Esophagus squamous epithelium (tissue), 5 donors: ENCODE measurements at places on chromosomes 13 and 19.

GRCh38 chr19:7856109-7856591 lies 18.0 kb downstream of the PRR36 start:
- no peak for DNase-seq

GRCh38 chr19:27647423-27647822 lies 1565.5 kb downstream of the UQCRFS1 start:
- no peak for DNase-seq

- DNase-seq: no peak
These were observed 17.3 kb downstream of the SBK2 start for GRCh38 chr19:55519451-55520311.

DNA sequence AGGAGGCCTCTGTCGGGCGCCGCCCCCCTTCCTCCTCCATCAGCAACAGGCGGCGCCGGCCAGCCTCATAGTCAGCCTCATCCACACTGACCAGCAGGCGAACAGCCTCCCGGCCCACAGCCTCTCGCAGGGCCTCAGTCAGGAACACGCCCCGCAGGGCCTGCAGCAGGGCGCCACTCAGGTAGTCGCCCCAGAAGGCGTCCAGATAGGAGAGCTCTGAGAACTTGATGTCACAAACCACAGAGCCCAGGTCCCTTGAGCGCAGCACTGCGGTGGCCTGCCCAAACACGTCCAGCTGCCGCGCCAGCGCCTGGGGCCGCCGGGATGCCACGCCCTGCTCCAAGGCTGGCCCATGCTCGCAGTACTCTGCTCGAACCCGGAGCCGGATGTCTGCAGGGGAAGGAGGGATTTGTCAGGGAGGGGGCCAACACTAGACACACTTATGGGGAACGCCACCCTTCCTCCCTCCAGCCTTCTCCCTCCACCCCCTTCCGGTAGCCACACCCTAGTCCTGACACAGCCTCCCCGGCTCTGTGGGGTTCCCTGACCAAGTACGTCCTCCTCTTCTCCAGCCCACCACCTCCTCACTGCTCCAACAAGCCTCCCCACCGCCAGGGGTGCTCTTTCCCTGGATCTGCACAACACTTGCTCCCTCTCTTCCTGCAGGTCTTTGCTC lies 17.9 kb downstream of the DEDD2 start:
- no peak for DNase-seq

DNA sequence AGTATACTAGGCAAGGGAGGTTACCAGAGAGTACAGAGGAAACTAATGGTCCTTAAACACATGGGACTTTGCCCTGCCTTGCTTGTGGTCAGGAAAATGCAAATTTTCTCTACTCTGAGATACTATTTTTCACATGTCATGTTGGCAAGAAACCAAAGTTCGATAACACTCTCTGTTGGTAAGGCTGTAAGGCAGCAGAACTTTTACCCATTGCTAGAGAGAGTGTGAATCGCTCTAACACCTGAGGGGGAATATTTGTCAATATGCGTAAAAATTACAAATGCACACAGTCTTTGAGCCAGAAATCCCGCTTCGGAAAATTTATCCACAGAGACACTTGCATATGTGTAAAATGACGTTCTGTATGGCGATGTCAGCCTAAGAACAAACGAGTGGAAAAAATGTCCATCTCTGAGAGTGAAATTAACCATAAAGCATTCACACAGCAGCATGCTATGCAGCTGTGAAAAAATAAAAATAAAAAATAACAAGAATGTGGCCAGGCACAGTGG lies 9.5 kb upstream of the RFX1 start:
- DNase-seq: no peak

DNA sequence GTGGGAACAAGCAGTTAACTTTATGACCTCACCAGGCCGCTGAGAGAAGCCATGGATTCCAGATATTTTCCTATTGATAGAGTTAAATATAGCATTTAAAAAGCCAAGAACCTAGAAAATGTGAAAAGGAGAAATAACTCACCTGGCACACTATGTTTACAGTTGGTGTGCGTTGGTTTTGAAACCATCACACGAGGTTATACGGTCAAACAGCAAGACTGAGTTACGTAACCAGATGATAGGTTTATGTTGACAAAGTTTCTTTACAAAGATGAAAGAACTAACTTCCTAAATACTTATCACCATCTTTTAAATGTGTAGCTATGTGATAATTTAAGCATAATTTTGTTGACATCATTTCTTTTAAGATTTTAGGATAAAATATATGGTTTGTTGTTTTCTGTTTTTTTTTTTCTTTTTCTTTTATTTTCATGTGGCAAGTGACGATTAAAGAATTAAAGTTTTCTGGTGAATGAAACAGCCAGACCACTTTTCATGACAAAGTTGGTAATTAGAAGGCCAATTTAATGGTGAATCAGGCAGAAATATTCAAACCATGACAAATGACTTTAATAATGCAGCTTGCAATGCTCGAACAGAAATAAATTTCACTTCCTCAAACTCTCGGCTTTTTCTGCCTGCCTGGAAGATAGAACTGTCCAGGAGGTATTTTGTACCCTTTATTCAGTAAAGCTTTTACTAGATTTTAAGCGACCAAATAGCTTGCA lies 339.1 kb upstream of the OBI1 start:
- DNase-seq: no peak

- no peak for DNase-seq
These were observed 738.5 kb downstream of the DIAPH3 start for GRCh38 chr13:59425211-59425741.

- no peak for DNase-seq
These were observed 120.5 kb downstream of the SLC7A1 start for GRCh38 chr13:29474991-29475390.

DNA sequence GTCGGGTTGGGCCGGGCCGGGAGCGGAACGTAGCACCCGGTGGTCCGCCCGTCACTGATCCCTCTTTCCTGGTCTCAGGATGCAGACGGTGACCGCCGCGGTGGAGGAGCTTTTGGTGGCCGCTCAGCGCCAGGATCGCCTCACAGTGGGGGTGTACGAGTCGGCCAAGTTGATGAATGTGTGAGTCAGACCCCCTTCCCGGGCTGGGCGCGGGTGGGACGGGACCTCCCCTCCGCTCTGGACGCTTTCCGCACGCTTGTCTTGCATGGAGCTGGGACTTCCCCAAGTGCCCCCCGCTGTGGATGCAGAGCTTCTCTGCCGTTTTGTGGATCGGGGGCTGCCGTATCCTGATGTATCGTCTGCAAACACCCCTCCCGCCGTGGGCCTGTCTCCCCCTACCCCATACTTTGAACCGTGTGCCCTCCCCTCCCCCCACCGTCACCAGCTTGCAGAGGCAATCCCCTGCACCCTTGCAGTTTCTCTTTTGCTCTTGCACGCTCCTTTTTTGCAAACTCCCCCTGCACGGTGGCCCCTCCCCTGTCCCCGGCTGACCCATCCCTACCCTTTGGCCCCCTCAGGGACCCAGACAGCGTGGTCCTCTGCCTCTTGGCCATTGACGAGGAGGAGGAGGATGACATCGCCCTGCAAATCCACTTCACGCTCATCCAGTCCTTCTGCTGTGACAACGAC lies 669 bp downstream of the GADD45B start:
- no peak for DNase-seq

DNA sequence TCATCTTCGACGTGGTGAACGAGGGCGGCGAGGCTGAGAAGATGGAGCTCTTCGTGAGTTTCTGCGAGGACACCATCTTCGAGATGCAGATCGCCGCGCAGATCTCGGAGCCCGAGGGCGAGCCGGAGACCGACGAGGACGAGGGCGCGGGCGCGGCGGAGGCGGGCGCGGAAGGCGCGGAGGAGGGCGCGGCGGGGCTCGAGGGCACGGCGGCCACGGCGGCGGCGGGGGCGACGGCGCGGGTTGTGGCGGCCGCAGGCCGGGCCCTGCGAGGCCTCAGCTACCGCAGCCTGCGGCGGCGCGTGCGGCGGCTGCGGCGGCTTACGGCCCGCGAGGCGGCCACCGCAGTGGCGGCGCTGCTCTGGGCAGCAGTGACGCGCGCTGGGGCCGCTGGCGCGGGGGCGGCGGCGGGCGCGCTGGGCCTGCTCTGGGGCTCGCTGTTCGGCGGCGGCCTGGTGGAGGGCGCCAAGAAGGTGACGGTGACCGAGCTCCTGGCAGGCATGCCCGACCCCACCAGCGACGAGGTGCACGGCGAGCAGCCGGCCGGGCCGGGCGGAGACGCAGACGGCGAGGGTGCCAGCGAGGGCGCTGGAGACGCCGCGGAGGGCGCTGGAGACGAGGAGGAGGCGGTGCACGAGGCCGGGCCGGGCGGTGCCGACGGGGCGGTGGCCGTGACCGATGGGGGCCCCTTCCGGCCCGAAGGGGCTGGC lies 52.6 kb downstream of the MAP4K1 start:
- no peak for DNase-seq

GRCh38 chr13:21427741-21428140 lies 31.4 kb downstream of the ZDHHC20 start:
- no peak for DNase-seq

DNA sequence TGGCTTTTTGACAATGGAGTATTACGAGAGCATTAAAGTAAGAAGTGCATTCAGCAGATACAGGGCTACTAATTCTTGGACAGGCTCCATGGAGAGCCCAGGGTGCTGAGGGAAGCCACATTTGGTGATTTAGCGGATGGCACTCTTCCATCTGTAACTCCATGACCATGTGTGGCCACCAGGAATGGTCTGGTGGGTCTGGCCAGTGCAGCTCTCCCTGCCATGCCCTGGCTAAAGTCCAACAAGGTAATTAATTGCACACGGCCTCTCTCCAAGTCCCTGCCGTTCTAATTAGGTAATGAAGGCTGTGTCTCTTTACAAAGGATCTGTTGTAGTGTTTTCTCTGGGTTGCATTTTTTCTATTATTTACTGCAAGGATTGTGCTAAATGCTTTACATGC lies 4.3 kb upstream of the ZFR2 start:
- DNase-seq: no peak

DNA sequence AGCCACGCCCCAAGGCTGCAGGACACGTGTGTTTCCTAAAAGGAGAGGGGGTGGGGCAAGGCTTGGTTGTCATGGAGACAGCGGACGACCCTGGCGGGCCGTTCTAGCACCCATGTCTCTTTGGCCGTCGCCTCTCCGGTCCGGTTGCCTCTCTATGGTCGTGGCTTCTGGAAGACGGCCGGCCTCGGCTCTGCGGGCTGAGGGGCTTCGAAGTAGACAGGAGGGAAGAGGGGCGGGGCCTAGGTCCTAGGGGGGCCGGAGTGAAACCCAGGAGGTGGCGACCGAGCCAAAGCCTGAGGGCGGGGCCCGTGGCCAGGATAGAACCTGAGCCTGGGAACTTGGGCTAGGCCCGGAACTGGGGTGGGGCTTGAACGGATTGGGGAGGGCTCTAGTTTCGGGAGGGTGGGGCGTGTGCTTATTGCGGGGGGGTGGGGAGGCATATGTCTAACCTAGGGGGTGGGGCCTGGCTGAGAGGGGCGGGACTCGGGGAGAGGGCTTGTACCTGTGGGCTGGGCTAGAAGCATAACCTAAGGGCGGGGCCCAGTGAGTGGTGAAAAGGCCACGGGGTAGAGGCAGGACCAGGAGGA lies 750 bp upstream of the SLC27A1 start:
- peak; percentile 96 for DNase-seq

- DNase-seq: no peak
These were observed 12.1 kb upstream of the MYCBP2 start for GRCh38 chr13:77338961-77339401.

DNA sequence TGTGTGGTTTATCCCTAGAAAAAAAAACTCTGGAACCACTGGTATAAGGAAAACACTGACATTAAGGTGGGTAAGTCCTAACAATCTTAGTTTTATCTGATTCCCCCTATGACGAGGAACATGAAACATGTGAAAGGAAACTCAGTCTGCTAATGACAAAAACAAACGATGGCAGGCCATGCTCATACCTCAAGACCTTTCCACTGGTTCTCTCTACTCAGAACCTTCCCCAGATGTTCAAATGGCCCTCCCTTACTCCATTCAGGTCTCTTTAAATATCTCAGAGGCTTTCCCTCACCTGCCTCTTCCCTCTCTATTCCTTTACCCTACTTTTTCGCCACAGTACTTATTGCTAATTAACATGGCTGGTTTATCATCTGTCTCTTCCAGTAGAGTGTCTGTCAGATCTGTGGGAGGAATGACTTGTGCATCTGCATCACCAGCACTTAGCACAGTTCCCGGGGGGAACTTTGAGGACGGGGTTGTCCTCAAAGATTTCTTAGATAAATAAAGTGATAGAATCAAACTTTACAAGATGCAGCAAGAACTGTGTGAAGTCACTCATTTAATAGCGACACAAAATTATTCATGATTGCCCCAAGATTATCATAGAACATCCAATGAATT lies 1.5 kb downstream of the TUBGCP3 start:
- DNase-seq: no peak

GRCh38 chr13:63517371-63517770 lies 2101.7 kb upstream of the PCDH20 start:
- no peak for DNase-seq

DNA sequence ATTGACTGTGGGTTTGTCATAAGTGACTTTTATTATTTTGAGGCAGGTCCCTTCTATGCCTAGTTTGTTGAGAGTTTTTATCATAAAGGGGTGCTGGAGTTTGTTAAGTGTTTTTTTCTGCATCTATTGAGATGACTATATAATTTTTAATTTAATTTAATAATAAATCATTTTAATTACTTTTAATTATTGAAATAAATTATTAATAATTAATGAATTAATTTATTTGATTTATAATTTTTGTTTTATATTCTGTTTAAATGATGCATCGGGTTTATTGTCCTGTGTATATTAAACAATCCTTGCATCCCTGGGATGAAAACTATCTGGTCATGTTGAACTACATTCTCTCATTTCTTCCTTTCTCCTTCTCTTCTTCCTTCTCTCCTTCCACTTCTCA lies 1352.2 kb upstream of the PRR20A start:
- DNase-seq: no peak

DNA sequence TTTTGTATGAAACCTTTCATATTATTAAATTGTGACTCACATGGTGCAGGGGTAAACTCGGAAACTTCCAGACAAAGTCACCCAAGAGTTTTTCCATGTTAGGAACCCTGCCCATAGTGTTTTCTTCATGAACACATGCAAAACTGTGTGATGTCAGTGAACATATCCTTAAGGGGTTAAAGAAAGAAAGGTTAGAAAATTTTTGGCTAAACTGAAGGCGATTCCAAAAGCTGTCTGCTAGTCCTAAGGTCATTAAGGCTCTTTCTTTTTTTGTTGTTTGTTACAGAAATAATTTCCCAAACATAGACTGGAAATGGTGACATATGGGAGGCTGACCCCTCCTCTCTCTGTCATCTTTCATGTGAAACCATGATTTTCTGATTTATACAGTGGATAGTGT lies 271.9 kb downstream of the DNAJC15 start:
- DNase-seq: no peak

- DNase-seq: no peak
These were observed 6.4 kb upstream of the MAP2K7 start for GRCh38 chr19:7897292-7897691.

DNA sequence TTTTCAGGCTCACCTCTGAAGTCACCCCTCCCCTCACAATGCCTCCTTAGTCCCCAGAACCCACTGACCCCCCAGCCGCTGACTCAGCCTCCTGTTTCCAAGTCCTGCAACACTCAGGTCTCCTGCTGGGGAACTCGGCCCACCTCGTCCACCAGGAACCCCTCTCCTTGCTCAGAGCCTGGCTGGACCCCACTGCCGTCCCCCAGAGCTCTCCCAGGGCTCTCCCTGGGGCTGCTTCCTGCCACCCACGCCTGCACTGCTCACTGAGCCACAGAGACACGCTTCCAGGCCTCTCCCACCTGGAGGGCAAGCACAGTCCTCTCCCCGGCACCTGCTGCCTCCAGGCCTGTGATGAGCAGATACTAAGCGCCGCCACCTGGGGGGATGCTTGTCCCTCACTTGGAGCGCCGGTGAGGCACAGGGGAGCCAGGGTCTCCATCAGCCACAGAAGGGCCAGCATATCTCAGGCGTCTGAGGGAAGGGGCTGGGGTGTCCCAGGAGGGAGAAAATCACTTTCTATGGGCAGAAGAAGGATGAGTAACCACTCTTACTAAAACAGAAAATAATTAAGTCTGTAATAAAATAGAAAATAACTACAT lies 53.8 kb downstream of the KLF2 start:
- DNase-seq: no peak
